ENCODE measurements at places on chromosomes 4 and X.
A peak's percentile ranks its signal among the peaks of the same experiment; 100 is the strongest.

- DNase-seq, result peak; percentile 5
Measured at GRCh38 chr4:128481752-128482480, 194.3 kb upstream of the PGRMC2 start.

DNA sequence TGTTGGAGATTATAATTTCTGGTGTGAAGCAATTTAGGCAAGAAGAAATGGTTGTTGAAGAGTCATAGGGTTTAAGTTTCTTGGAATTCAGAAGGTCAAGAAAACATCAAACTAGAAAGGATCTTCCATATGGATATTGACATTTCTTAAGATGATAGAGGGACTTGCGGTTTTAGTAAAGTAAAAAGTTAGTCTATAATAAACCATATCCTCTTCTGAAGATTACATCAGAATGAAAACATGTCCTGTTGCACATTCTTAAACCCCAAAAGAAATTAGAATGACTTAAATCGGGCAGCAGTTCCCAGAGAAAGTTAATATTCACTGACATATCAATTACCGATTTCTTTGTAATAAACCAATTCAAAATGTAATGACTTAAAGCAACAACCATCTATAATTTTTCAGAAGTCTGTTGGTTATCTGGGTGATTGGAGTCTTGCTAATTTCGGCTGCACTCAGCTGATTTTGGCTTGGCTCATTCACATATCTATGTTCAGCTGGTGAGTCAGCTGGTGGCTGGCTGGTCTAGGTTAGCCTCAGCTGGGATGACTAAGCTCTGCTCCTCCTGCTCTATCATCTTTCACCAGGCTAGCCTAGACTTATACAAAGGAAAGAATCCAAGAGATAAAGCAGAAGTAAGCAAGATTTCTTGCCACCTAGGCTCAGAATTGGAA, 24.4 kb upstream of the DYNLT3 start:
- peak; percentile 72 for DNase-seq

DNA sequence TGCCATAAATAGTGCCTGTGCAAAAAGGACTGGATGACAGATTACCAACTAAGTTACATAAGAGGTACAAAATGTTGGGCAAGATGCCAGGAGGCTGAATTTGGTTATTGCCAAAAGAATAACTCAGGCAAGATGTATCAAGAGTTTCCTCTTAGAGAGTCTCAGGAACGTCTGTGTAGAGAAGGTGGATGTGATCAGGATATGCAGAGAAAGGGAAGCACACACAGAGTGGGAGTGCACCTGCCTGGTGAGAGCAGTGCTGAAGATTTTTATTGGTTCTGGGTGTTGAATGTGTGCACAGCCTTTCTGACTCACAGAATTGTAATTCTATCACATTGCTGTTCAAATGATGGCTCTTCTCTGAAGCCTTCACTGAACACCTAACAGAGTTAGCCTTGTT, 156.8 kb upstream of the HS3ST1 start:
- no peak for DNase-seq

- DNase-seq, result no peak
Measured at GRCh38 chrX:38311743-38312142, 15.6 kb downstream of the RPGR start.

Measured in MV-4-11 (cell line).